Activated CD8-positive, alpha-beta T cell treated with anti-CD3 and anti-CD28 coated beads for 36 hours (primary cell): ENCODE measurements at places on chromosomes 5 and 9. TPM values are rescaled to one million over a fixed set of nuclear protein-coding genes. Genes with fewer than 3 reads are reported as not detected.
A peak's percentile ranks its signal among the peaks of the same experiment; 100 is the strongest.

DNA sequence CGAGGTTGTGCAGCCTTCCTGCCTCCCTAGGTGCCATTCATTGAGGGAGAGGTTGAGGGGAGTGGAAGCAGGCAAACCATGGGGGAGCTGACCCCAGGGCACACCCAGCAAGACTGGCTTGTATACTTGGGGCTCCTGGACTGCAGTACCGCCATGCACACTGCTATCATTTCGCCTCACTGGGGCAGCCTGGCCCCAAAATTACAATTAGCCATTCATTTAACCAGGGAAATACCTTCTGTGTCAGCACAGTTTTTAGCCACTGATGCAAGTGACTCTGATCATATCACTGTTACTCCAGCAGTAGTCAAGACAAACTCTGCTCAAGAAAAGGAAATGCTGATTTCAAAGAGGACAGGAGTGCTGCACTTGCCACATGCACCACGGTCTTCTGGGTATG lies 109.7 kb downstream of the TRIO start:
- peaks cover 2% of the 10 kb centered on the region for H3K27me3 ChIP-seq
- no peak overlapping the region for H3K4me3 ChIP-seq
- H3K27ac ChIP-seq = no peak overlapping the region
- DNase-seq = no peak

The TBC1D9B gene
- total RNA-seq = 94.6 TPM

GRCh38 chr9:92980085-92980745 lies 32.9 kb downstream of the FGD3 start:
- H3K27ac ChIP-seq = peak overlapping the region; percentile 88
- peak overlapping the region; percentile 21 for H3K4me3 ChIP-seq
- H3K4me1 ChIP-seq = peaks cover 71% of the 10 kb centered on the region
- H3K36me3 ChIP-seq = peaks cover 80% of the 10 kb centered on the region
- H3K27me3 ChIP-seq = no peaks in the 10 kb centered on the region
- DNase-seq = no peak

The RFESD gene
- total RNA-seq = 9.8 TPM

The IGFBPL1 gene
- total RNA-seq = not detected

The CA9 gene
- total RNA-seq = 4.5 TPM
